ENCODE measurements at places on chromosomes 3 and 15.

DNA sequence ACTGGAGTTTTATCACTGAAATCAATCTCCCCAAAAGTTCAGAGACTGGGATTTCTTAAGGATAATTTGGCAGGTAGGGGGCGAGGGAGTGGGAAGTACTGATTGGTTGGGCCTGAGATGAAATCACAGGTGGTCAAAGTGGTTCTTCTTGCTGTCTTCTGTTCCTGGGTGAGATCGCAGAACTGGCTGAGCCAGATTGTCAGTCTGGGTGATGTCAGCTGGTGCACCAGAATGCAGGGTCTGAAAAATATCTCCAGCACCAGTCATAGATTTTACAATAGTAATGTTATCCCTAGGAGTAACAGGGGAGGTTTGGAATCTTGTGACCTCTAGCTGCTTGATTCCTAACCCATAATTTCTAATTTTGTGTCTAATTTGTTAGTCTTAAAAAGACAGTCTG, 86.7 kb upstream of the SLC25A36 start:
- DNase-seq = no peak

GRCh38 chr3:57158813-57159738, 6.1 kb downstream of the IL17RD start:
- peak; percentile 3 for DNase-seq

- DNase-seq = no peak
These were observed 13.3 kb downstream of the GYG1 start for GRCh38 chr3:149004622-149005021.

DNA sequence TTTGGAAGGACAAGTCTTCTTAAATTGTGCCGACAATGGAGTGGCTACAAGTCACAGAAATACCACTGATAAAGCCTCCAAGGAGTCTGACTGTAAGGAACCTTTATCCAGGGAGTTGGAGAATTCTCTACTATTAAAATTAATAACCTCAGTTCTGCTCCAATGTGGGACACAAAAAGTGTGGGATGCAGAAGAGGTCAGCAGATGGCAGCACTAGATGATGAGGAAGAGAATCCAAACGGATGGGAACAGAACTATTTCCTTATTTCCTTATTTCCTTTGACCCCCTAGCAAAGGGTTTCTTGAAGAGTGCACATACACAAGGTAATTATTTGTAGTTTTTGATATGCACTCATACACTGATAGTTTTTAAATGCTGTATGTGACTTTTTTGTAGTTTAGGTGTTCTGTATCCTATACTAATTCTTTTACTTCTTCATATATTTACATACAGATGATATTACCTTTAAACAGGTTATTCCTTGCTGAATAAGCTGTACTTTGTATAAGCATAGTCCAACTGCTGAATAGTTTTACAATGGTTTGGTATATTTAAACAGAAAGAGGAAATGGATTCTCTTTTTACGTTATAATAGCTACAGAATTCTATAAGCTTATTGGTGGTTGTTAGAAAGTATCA, 25.6 kb upstream of the NLGN1 start:
- no peak for DNase-seq

GRCh38 chr3:135771760-135772159, 193.8 kb upstream of the PPP2R3A start:
- no peak for DNase-seq

DNA sequence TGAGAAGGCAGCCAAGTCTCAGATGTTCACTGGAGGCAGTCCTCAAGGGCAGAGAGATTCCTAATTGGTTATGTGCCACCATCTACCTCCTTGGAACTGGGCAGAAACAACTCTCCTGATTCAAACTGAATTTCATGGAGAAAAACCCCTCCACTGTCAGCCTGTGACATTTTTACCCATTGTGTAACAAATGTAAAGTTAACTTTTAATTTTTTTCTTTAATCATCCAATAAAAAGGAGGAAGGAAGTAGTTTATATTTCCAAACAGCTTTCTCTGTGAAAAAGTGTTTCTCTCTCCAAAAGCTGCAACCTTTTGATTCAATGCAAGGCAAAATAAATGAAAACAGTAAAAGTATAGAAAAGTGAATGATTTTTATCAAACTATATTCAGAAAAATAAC, 510 bp upstream of the COLQ start:
- no peak for DNase-seq

DNA sequence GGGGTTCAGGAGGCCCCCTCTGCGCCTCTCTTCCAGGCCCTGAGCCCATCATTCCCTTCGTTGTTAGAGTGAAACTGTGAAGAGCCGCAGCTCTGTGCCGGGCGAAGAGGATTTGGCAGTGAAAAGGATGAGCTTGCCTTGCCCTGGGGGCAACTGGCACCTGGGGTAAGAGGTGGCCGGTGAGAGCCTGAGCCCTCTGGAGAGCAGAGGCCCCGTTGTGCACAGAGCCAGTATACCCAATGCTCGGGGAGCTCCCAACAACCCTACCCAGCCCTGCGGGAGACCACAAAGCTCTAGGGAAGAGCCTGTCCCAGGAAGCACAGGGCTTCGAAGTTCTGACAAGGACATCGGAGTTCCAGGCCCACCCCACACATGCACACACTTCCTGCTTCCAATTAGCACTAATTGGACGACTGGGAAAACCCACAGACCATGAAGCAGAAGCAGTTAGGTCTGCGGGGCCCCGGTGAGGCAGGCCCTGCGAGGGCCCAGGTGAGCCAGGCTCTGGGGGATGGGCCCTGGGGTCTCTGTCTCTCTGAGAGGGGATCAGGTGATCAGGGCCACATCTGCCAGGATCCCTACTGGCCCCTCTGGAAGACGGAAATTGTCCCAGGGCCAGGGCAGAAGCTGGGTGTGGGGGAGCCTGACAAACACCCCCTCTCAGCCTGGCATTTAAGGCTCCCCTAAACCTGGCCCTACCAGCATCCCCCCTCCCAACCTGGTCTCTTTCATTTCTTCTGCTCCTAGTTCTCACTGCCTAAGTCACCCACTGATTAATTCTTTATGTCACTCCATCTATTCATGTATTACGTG, 27.9 kb upstream of the SFMBT1 start:
- no peak for DNase-seq

GRCh38 chr3:118402971-118403370, 631.7 kb downstream of the IGSF11 start:
- DNase-seq = no peak

- DNase-seq = no peak
These were observed 209.7 kb downstream of the P3H2 start for GRCh38 chr3:189911001-189911400.

DNA sequence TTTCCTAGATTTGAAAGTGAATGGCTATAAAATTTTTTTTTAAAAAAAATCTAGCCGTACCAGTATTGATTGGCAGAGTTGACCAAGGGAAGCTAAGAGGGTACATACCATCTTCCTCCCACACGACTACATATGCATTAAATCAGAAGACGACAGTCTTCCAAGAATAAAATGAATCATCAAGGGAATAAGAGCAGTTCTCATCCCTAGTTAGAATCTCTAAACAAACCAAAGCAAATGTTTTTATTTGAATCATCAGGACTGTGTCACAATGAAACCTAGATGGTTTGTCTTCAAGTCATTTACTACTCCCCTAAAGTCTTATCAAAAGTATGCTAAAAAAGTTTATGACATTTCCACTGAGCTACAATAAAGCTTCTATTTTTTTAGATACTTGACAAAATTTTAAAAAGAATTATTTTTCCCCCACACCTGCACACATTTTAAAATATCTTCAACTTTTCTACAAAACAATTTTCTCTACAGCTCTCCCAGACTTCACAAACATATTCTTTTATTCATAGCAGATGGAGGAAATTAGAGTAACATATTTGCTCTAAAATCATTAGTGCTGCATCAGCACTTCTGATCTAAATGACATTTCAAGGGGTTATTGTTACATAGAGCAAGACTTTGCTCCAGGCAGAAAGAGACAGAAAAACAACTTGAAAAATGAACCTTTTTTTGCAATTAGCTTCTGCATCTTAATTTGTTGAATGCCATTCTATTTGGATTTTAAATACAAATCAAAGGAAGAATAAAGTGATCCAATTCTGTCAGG, 547.1 kb downstream of the FHIT start:
- no peak for DNase-seq

- no peak for DNase-seq
These were observed 500.1 kb downstream of the NLGN1 start for GRCh38 chr3:173897631-173898030.

DNA sequence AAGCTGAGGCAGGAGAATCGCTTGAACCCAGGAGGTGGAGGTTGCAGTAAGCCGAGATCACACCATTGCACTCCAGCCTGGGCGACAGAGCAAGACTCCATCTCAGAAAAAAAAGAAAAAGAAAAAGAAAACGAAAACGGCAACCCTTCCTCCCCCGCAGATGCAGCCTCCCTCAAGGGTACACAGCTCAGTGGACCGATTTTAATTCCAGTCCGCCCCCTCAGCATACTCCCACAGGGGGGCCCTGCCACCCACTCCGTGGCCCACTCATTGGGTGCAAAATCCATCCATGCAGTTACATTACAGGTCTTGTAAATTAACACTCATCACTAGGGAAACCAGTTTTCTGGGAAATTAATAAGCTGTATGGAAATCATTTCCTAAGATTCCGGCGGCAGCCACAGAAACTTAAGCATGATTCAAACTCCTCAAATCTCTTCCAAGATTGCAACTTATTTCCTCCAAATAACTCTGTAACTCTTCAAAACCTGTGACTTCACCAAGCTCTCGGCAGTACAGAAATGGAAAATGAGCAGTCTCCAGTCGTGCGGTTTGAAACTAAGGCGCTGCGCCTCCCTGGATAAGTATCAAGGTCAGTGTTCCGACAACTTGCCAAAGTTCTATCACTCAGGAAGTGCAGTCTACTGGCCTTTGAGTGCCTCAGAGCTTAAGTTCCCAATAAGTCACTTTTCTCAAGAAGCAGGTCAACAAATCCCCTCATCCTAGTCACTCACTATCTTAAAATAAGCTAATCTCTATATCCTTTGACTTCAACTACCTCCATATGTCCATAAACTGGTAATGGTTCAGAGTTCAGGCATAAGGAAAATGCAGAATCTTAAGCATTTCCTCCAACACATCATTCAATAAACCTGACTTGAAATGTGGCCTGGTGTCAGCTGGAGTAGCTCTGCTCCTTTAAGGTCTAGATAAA, 24.7 kb upstream of the KLHL6 start:
- DNase-seq = no peak

- DNase-seq = no peak
These were observed 84.4 kb downstream of the BTD start for GRCh38 chr3:15685927-15686326.

- DNase-seq = no peak
These were observed 101.0 kb downstream of the MYLK start for GRCh38 chr3:123783050-123783689.

- no peak for DNase-seq
These were observed 2.2 kb upstream of the UCN2 start for GRCh38 chr3:48565591-48566400.

GRCh38 chr3:174333640-174334039, 525.5 kb upstream of the NAALADL2 start:
- DNase-seq = no peak

DNA sequence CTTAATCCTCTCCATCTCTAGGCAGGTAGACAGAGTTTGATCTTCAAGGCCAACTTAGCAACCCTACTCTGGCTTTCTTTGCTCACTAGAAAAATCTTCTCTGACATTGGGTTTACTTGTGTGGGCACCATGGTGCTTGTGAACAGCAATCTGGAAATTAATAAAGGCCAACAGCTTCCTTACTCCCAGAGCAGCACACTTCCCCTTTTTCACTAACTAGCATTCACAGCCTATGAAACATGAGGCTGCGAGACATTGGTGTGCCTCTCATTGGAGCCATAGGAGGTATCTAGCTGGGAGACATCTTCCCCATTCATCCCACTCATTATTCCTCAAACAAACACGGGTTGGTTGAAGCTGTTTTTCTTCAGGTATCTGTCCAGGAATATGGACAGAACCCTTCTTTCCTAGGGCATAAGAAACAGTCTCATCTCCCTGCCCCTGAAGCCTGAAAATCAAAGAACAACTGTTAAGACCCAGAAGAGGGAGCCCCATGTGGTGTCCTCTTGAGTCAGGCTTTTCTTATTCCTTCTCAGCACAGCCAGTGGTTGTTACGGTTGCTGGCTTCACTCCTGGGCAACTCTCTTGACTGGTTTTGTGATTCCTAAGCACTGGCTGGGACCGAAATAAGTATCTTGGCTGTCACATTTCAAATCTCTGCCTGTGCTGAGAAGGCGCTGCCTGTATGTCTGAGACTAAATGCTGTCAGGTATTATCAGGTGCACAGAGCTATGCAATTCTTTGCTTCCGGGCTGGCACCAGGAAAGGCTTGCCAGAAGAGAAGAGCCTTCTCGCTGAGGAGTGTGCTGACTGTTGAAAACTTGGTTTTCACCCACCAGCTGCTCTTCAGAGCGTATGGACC, 194.4 kb downstream of the FEZF2 start:
- DNase-seq = no peak

GRCh38 chr15:23823508-23823907, 136.4 kb upstream of the NDN start:
- no peak for DNase-seq

DNA sequence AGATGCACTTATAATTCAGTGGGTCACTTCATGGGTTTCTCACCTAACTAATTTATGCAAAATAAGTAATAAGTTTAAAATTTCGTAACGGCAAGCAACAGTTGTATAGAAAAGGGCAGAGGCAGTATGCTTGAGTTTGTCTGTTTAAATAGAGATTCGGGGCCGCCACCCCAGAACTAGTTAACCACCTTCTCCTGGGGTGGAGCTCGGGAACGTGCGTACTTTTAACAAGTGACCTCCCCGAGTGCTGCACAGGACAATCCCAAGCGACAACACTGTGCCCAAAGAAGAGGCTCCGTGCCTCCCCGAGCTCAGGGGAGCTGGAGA, 439 bp downstream of the SSR3 start:
- no peak for DNase-seq

GRCh38 chr15:70266412-70267121, 168.8 kb upstream of the TLE3 start:
- DNase-seq = no peak

- no peak for DNase-seq
These were observed 41.6 kb downstream of the MEGF11 start for GRCh38 chr15:66211670-66212562.

DNA sequence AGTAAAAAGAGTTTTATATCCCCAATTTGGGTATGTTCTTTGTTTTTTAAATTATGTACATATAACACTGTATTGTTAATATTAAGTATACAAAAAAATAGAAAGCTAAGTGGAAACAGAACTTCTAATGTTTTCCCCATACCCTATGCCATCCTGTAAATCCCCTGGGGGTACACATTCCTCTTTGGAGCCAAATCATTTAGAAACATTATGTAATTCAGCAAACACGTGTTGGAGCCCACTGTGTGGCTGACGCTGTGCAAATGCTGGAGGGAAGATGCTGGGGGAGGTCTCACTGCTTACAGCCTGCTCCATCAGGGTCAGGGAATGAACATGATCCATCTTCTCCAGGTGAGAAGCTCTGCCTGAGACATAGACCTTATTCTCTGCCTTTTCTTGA, 52.8 kb downstream of the CRTC3 start:
- DNase-seq = no peak
